Suprapubic skin (tissue), 4 donors: ENCODE measurements at places on chromosomes 1 and 21. TPM values are rescaled to one million over a fixed set of nuclear protein-coding genes. Genes with fewer than 3 reads are reported as not detected.

DNA sequence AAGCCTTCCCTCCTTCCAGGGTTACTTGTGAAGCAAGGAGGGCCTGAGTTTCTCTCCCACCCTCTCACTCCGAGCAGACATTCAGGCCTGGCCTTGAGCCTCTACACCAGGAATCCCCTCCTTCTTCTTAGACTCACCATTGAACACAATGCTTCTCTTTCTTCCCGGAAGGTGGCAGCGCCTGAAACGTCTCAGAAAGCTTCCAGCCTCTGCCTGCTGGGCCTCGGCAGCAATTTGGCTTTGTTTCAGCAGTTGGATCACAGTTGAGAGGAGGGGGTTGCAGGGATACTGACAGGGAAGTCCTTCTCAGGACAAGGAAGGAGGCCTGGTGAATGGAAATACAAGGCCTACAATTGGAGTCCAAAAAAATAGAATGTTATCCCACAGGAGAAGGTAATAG, 6.3 kb downstream of the CLDN8 start:
- H3K27me3 ChIP-seq: no peaks in the 10 kb centered on the region
- H3K27ac ChIP-seq: no peak overlapping the region
- no peak for DNase-seq
- H3K36me3 ChIP-seq: no peaks in the 10 kb centered on the region

DNA sequence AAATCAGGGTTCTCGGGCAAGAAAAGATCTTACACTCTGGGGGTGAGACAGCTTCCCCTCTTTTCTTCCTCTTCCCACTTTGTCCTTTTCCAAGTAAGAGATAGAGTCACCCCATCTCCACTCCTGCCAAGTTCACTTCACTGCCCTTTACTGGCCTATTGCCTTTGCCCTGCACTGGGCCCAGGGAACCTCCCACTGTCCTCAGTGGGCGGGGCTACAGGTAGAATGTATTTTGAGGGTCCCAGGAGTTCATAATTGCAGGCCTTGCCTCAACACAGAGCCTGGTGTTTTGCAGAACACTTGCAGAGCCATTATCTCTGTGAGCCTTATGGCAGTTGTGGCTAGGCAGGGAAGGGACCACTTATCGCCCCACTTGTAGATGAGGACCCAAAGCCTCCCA, 3.3 kb downstream of the AMPD2 start:
- no peak for DNase-seq
- no peaks in the 10 kb centered on the region for H3K27me3 ChIP-seq
- peaks cover 22% of the 10 kb centered on the region for H3K36me3 ChIP-seq
- peaks cover 55% of the 10 kb centered on the region for H3K4me1 ChIP-seq
- no peak overlapping the region for H3K4me3 ChIP-seq

DNA sequence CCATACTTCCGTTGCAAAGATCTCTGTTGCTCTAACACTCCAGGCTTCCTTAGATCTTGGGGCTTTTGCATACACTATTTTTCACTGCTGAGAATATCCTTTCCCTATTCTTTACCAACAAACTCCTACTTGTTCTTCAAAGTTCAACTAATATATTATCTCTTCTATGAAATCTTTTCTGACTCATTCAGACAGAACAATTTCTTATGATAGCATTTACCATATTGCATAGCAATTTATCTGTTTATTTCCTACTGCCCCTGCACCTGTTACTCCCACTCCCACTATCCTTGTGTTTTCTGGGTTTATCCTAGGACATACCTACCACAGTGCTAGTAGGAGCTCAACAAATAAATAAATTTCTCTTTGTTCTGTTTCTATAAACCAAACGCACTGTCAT, 11.0 kb downstream of the GADD45A start:
- H3K36me3 ChIP-seq: peaks cover 1% of the 10 kb centered on the region
- DNase-seq: no peak
- no peak overlapping the region for H3K27ac ChIP-seq
- no peak overlapping the region for H3K4me3 ChIP-seq

DNA sequence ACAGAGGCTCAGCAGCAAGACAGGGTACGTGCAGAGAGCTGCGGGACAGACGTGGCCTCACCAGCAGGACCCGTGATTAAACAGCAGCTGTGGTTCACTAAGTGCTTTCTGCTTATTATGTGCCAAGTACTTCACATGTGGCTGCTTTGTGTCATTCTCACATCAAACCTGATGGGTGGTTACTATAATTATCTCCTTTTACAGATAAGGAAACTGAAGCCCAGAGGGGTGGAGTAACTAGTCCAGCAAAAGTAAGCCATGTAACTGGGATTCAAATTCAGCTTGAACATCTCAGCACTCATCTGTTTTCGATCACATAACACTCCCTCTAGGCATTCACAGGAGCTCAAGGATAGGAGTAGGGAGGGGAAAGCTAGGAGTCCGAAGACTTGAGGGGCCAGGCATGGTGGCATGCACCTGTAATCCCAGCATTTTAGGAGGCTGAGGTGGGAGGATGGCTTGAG, 50.8 kb upstream of the CLIC4 start:
- no peak for DNase-seq
- no peak overlapping the region for H3K4me3 ChIP-seq
- peaks cover 15% of the 10 kb centered on the region for H3K4me1 ChIP-seq
- H3K36me3 ChIP-seq: no peaks in the 10 kb centered on the region
- no peak overlapping the region for H3K27ac ChIP-seq
- H3K27me3 ChIP-seq: no peaks in the 10 kb centered on the region

GRCh38 chr1:213070406-213070805, 19.4 kb downstream of the RPS6KC1 start:
- DNase-seq: no peak
- no peaks in the 10 kb centered on the region for H3K27me3 ChIP-seq
- no peaks in the 10 kb centered on the region for H3K4me1 ChIP-seq

DNA sequence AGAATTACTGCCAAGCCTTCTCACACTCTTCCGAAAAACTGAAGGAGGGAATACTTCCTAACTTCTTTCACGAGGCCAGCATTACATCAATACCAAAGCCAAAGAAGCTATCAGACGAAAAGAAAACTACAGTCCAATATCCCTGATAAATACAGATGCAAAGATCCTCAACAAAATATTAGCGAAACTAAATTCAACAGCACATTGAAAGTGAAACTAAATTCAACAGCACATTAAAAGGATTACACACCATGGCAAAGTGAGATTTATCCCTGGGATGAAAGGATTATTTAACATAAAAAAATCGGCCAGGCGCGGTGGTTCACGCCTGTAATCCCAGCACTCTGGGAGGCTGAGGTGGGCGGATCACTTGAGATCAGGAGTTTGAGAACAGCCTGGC, 176.8 kb downstream of the FAF1 start:
- H3K36me3 ChIP-seq: peaks cover 36% of the 10 kb centered on the region
- H3K4me3 ChIP-seq: peak overlapping the region; percentile 9
- H3K27me3 ChIP-seq: no peaks in the 10 kb centered on the region
- DNase-seq: no peak

GRCh38 chr1:23651069-23651808, 40.4 kb upstream of the RPL11 start:
- H3K27ac ChIP-seq: no peak overlapping the region
- H3K36me3 ChIP-seq: no peaks in the 10 kb centered on the region
- no peak overlapping the region for H3K4me3 ChIP-seq
- peaks cover 14% of the 10 kb centered on the region for H3K4me1 ChIP-seq

- H3K4me3 ChIP-seq: no peak overlapping the region
- H3K27ac ChIP-seq: no peak overlapping the region
- no peak for DNase-seq
- no peaks in the 10 kb centered on the region for H3K36me3 ChIP-seq
Observed at GRCh38 chr1:57325117-57325516, 98.7 kb downstream of the DAB1 start.

Gene LENEP
- not detected for total RNA-seq
